ENCODE measurements at places on chromosomes 4 and X.

DNA sequence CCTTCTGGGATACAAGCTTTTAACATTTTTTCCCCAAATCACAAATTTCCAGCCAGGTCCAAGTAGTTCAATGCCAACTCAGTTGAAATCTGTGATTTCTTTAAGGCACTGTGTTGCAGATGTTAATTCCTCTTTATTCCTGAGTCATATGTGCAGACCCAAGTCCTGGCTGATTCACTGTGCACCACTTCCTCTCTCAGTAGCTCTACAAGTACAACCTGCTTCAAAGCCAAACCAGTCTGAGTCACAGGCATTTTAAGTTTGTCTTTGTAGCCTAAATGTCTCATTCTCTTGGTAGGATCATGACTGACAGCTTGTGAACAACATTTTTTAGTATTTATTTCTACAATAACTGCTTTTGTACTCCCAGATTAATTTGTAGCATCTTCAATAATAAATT lies 165.6 kb upstream of the S100G start:
- DNase-seq = peak; percentile 78

- DNase-seq = no peak
Observed at GRCh38 chr4:105145156-105145902, 1.3 kb upstream of the TET2 start.

DNA sequence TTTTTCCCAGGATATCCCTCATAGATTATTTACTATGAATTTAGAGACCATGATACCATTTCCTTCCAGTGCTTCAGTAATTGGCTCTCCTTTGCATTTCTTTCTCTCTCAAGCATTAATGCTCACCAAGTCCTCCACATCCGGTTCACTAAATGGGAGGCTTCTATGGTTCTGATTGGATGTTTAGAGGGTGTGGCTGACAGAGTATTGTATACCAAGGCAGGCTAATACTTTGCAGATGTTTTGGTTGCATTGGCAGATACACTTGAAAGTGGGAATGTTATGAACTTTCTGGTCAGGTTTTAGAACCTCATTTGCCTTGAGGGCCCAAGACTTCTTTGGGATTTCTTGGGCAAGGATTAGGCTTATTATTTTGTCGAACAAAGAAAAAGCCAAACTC lies 24.2 kb downstream of the CBLL2 start:
- no peak for DNase-seq

- DNase-seq = no peak
Observed at GRCh38 chrX:13569479-13570260, at the start of gene EGFL6. EGFL6 (plus strand) TSS chrX:13569601; CDS start chrX:13569862, 261 bp downstream.

DNA sequence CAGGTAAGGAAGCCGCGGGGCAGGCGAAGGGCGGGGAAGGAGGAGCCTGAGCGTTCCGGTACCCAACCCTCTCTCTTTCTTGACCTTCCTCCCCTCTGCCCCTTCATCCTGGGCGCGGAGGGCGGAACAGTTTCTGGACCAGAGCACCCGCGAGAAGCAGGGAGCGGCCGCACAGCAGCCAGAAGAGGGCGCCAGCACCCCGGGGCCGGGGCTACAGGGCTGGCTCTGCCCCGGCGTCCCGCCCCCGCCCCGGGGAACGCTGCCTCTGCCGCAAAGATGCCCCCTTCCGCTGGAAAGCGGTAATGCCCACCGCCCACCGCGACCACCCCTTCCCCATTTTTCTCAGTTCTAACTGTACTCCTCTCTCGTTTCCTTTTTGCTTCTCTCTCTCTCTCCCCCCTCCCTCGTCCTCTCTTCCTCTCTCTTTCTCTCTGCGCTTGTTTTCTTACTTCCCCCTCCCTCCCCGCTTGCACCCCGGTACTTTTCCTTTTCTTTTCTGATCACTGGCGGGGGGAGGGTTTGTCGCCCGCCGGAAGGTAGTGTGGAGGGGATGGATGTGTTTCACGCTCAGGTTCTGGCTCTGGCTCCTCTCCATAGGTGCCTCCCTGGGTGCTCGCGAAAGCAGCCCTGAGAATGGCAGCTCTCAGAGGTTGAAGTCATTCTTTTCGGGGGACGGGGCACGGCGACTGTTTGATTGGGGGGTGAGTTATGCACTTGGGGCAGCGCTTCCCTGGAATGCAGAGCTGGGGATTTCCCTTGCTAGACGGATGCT lies 13.1 kb upstream of the PRDM8 start:
- no peak for DNase-seq

DNA sequence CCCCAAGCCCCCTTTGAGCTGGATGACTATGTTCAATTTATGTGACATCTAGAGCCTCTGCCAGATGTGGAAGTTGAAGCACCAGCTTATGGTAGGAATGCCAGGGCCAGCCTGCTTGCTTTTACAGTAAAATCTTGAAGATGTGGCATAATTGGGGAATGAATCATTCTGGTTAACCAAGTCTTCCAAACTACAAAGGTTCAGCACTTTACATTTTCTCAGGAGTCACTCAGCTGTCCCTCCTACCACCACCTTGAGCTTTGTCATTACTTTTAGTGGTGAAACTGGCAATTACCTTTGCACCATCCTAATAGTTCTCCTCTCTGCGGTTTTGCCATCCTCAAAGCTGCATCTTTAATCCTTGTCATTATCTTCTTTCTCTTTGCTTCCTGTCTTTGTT lies 172.2 kb downstream of the HS6ST2 start:
- DNase-seq = no peak

Data from AG04449 (cell line).